Naive thymus-derived CD8-positive, alpha-beta T cell (primary cell): ENCODE measurements at places on chromosomes 3 and 15. TPM values are rescaled to one million over a fixed set of nuclear protein-coding genes. Genes with fewer than 3 reads are reported as not detected.

SLC28A1 gene
- not detected for total RNA-seq

VPS18 gene
- total RNA-seq: 20.7 TPM

CRYGS gene
- total RNA-seq: 12.1 TPM

LDHAL6B gene
- not detected for total RNA-seq
